Right renal pelvis (tissue), 4 donors: ENCODE measurements at places on chromosomes 2 and 18.

DNA sequence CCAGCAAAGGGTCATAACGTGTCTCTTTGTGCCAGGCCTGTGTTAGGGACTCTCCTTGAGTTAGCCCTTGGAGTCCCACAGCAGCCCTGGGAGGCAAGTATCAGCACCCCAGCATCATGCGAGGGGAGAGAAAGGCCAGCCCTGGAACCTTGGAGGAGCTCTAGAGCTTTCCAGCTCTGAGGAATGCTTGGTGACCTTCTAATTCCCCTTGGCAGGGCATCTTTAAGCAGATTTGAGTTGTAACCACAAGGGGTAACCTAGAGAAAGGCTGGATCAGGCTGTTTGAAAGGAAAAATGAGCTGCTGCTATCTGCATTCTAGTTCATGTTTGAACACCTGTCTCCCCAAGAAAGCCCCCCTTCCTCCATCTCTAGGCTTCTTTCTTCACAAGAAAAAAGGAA, 23.8 kb upstream of the ODC1 start:
- no peak for DNase-seq

- no peak for DNase-seq
Measured at GRCh38 chr2:220096406-220096805, 469.0 kb downstream of the SLC4A3 start.

GRCh38 chr18:11512096-11513025, 97.0 kb upstream of the SLC35G4 start:
- DNase-seq = no peak

- DNase-seq = no peak
Measured at GRCh38 chr18:21454725-21455124, 145.8 kb downstream of the ESCO1 start.

DNA sequence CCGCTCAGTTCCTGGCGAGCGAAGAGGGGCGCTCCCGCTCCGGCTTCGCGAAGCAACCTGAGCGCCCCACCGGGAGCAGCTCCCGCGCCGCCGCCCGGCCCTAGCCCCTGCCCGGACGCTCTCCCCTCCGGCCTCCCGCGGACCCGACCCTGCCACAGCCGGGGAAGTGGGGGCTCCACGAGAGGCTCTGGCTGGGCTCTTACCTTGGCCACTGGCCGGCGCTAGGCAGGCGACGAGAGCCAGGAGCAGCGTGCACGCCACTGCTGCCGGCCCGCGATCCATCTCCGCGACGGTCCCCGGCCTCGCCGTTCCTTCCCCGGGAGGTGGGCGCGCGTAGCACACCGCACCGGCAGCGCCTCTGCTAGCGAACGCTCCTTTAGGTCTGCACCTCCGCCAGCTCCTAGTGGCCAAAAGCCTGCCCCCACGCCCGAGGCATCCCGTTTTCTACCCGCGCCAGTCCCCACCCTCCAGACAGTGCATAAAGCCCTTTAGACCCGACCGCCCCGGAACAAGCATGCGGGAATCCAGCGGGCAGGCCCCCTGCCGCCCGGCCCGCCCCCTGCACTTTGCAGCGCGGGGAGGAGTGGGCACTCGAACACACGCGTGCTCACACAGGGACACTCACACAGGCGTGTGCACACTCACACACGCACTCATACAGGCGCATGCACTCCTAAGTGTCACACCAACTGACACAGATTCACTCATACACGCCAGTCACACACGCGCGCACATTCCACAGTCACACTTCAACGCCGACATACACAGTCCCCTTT, at the start of gene LRP2:
Gene LRP2 (minus strand): TSS at position 417 of the 776 bp plus-strand sequence. CDS start 135 bp downstream, at position 282.
- no peak for DNase-seq
